ENCODE measurements at places on chromosomes 6 and 20. TPM values are rescaled to one million over a fixed set of nuclear protein-coding genes. Genes with fewer than 3 reads are reported as not detected.
A peak's percentile ranks its signal among the peaks of the same experiment; 100 is the strongest.

DNA sequence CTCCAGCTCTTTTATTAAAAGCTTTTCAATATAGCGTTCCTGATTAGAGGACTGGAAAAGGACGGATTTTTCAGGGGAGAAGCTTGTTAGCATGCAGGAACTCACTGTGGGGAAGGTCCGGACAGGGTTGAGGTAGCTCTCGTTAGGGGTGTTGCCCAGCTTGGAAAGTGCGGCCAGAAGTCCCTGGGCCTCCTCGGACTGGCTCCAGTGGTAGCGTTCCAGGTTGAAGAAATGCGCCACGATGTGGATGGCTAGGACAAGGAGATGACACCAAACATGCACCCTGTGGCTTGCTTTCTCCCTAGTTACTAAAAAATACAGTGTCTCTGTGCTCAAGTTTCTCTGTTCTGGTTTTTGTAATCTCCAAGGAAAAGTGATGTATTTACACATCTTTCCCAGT is 12.5 kb downstream of the NOX3 start:
- no peaks in the 10 kb centered on the region for H3K36me3 ChIP-seq
- H3K4me1 ChIP-seq = no peaks in the 10 kb centered on the region
- peak overlapping the region; percentile 33 for H3K4me3 ChIP-seq
- no peak overlapping the region for H3K27ac ChIP-seq
- no peaks in the 10 kb centered on the region for H3K27me3 ChIP-seq

- H3K36me3 ChIP-seq = no peaks in the 10 kb centered on the region
- peak overlapping the region; percentile 66 for H3K27ac ChIP-seq
- H3K27me3 ChIP-seq = peaks cover 7% of the 10 kb centered on the region
- H3K4me3 ChIP-seq = peak overlapping the region; percentile 81
- H3K4me1 ChIP-seq = peaks cover 32% of the 10 kb centered on the region
Measured at GRCh38 chr6:158560836-158561320, 987 bp downstream of the TMEM181 start.

DNA sequence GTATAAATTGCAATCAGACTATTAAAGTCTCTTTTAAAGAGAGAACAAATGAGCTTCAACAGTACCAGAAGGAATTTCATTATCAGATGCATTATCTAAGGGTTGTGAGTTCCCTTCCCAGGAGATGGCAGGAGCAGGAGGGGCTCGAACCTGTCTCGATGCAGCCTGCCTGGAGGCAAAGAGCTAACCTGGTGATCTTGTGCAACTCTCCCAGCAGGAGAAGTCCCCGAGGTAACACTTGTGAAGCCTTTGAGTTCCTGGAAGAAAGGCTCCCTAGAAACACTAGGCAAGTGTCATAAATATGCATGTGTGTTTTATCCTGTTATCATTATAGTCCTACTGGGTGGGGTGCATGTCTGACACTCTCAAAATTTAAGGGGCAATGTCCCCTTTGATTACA is 232.2 kb upstream of the ARID1B start:
- no peaks in the 10 kb centered on the region for H3K27me3 ChIP-seq
- no peaks in the 10 kb centered on the region for H3K4me1 ChIP-seq
- H3K36me3 ChIP-seq = no peaks in the 10 kb centered on the region
- DNase-seq = no peak
- H3K4me3 ChIP-seq = no peak overlapping the region

DNA sequence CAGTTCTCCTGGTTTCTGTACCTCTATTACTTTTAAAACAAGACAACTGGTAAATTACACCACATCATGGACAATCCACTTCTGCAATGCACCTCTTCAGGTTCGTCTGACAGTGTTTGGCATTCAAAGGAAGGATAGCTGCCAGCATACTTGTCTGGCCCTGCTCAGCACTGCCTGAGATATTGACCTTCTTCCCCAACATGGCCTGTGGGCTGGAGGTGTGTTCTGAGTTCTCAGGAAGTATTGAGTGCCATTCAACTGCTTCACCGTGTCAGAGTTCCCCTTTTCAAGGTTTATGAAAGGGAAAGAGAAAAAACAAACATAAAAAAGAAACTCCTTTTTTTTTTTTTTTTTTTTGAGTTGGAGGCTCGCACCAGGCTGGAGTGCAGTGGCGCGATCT is 267.9 kb upstream of the SASH1 start:
- no peaks in the 10 kb centered on the region for H3K27me3 ChIP-seq
- no peak overlapping the region for H3K27ac ChIP-seq
- no peaks in the 10 kb centered on the region for H3K4me1 ChIP-seq
- H3K4me3 ChIP-seq = no peak overlapping the region
- no peaks in the 10 kb centered on the region for H3K36me3 ChIP-seq
- no peak for DNase-seq

DNA sequence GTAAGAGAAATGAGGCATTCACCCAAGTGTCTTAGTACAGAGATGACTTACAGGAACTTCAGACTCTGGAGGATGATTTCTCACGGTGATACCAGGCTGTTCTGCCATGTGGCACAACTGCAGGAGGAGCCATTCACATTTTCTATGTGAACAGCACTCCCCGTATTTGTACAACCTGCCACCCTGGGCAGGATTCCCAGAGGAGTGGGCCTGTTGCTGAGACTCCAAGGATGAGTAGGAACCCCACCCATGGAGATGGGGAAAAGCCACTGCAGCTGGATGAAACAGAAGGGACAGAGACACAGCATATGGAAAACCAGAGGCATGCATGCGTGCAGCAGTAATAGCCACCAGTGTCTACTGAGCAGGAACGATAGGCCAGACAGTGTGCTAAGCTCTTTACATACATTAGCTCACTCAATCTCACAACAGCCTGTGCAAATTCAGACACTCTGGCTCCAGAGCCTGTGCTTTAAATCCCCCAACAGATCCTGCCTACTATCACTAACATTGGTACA is 48.0 kb upstream of the PTPRT start:
- H3K4me1 ChIP-seq = no peaks in the 10 kb centered on the region
- no peaks in the 10 kb centered on the region for H3K27me3 ChIP-seq
- H3K36me3 ChIP-seq = no peaks in the 10 kb centered on the region
- H3K4me3 ChIP-seq = no peak overlapping the region
- H3K27ac ChIP-seq = no peak overlapping the region
- no peak for DNase-seq

RUNX2 gene
- 35.4 TPM for total RNA-seq

Measured in osteoblast (primary cell).